ENCODE measurements at places on chromosomes 3 and 15.

DNA sequence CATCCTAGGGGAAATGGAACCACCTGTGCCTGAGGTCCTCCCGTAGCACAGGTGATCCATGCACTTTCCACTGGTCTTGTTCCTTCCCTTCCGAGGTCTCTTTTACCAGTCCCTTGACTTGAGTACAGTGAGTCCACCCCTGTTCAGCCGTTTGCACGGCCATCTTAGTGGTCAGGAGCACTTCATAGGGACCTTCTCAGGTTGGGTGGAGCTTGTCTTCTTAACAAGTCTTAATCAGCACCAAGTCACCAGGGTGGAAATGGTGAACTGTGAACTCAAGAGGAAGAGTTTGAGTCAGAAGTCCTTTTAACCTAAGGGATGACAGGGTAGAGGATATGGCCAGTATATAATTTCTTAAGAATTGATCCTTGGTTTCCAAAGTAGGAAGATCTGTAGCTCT lies 21.4 kb downstream of the ARL8B start:
- no peak for DNase-seq

DNA sequence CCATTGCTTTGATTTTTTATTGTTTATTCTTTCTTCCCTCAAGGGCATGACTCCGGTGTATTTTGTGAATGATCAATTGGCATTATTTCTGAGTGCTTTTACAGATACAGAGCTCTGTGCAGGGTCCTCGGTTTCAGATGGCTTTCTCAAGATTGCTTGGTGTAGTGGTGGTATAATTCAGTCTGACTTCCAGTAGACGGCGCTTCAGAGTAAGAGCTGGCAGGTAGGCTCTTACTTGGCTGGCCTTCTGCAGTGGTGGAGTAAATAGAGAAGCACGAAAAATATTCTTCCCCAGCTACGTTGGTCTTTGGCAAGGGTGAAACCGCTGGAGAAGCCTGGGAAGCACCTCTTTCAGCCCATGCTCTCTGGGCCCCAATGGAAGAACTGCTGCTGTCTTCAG lies 723.0 kb upstream of the BCHE start:
- DNase-seq: no peak

- DNase-seq: no peak
Measured at GRCh38 chr3:160577556-160578195, 12.3 kb upstream of the KPNA4 start.

- no peak for DNase-seq
Measured at GRCh38 chr3:124565013-124565412, 165.2 kb upstream of the UMPS start.
